ELF-1 (cell line): ENCODE measurements at places on chromosomes 7 and 10.
A peak's percentile ranks its signal among the peaks of the same experiment; 100 is the strongest.

GRCh38 chr7:80070391-80070790 lies 64.2 kb upstream of the GNAI1 start:
- no peak for DNase-seq

- no peak for DNase-seq
Observed at GRCh38 chr7:46007194-46007593, 86.1 kb upstream of the IGFBP3 start.

GRCh38 chr10:18822156-18822555 lies 162.9 kb downstream of the ARL5B start:
- peak; percentile 3 for DNase-seq

GRCh38 chr10:60271319-60272040 lies 118.2 kb downstream of the ANK3 start:
- DNase-seq: no peak

DNA sequence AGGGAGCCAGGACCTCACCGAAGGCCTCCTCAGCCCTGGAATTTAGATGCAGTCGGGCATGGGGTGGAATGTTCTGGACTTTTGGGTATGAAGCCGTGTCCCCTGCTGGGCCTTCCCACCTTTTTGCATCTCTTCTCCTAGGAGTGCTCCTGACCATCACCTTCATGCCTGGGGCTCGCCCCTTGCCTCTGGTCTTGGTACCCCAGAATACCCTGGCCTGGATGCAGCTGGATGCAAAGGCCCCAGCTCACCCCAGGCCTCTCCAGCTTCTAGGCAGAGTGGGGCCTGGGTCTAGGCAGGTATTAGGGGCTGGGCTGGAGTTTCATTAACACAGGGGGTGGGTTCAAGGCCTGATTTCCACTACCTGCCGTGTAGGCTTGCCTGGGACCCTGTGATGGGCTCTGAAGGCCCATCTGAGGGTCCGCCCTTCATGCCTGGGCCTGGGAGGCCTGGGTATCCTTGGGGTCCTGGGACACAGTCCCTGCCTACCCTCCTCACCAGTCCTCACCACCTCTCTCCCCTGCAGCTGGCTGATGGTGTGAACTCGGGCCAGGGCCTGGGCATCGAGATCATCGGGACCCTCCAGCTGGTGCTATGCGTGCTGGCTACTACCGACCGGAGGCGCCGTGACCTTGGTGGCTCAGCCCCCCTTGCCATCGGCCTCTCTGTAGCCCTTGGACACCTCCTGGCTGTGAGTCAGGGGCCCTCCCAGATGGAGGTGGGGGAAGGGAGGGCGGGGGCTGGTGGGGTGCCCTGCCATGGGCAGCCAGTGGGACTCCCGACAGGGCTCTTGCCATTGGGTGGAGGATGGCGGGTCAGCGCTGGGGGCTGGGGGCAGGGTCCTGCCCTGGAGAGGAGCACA lies 10.1 kb downstream of the AQP1 start:
- no peak for DNase-seq
